LoVo (cell line): ENCODE measurements at places on chromosomes 5 and 9.

GRCh38 chr9:97362777-97363545, 48.9 kb upstream of the TDRD7 start:
- no peak for DNase-seq

DNA sequence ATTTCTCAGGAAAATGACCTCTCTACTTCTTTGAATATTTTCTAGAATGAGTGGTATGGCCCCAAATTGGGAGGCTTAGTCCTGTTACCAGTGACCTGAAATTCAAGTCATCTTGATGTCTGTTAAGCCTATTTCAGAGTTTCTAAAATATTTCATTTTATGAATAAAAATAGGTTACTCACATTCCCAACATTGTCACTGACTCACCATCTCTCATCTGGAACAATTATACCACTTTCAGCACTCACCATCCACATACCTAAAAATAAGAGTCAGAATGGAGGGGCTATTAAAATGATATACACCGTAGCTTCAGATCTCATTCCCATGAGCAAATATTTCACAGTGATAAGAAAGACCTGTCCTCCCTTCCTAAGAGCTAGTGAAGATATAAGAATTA, 71.8 kb downstream of the KIAA1958 start:
- DNase-seq: no peak

DNA sequence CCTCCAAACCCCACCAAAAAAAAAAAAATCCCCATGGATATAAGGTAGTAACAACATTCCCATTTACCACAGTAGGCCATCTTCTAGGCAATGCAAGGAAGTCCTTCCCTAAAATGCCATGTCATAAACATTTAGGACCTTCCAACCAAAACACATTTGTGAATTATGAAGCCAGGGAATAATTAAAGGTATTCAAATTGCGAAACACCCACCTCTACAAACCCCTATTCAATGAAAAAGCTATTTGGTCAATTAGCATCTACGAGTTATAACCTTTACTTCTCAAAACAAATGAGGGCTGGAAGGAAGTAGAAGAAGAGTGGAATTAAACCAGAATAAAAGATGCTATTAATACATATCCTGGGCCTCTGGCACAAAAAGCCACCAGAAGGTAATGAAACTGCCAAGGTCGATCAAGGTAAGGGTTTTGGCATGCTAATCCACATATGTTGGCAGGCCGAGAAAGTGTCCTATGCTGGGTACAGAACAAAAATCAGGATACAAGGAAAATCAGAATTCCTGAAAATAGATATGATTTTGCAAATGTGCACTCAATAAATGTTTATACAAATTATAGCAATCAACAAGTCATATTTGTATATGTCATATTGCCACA, 47.7 kb downstream of the MTMR12 start:
- no peak for DNase-seq

GRCh38 chr5:98698359-98698758, 75.1 kb upstream of the RGMB start:
- DNase-seq: no peak

- DNase-seq: no peak
Observed at GRCh38 chr9:82367016-82367415, 378.4 kb downstream of the SPATA31D1 start.

DNA sequence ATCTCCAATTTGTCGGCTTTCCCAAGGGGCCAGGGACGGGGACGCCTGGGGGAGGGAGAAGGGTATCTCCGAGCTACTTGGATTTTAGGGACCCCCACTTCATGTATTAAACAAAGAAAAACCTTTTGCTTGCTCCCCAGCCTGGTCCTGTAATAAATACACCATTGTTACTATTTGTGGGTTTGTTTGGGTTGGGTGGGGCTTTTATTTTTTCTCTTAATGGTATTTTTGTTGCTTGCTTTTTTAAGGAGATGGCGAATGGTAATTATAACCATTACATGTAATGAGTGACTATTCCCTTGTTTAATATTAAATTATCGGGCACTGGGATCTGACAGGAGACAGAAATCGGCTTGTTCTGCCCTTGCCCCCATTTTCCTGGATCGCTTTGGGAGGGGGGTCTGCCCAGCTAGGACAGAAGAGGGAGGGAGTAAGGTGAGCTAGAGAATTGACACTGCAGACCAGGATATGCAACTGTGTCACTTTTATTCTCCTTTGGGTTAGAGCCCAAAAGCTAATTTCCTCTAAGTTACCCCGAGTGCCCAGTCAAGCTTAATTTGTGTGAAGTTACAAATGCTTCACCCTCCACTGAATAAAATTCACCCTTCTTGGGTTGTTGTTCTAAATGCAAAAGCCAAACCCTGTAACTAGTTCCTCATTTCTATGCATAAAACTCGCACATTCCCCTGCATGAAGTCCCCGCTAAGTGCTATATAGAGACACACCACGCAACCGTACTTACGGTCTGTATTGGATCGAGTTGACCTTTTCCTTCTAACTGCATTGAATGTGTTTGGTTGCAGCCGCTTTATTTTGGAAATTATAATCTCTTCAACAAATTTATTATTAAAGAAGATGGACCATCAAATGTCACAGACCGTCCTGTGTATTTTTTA, 1.6 kb upstream of the ZNF608 start:
- DNase-seq: no peak

DNA sequence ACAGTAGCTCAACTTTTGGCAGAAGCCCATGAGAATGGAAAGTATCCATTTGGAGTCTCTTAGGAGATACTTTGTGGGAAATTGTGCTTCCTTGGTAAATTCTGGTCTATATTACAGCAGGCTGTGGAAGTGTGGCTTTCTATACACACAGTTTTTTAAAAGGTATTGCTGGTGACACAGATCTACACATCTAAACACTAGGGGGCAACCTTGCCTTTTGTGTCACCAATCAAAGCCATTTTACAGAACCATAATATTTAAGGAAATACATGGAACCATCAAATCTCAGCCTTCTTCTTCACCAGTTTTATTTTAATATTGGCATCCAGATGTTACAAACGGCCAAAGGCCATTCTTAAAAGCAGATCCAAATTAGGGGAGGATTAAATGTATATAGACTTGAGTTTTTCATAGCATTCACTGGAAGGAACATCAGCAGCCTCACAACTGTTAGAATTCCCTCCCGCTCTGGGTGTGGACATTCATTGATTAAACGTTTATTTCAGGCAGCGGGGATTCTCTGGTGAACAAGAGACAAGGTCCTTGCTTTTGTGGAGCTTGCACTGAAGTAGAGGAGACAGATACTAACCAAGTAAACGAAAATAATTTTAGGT, 132.4 kb upstream of the EPB41L4A start:
- DNase-seq: peak; percentile 77

GRCh38 chr5:24643880-24644279, 898 bp downstream of the CDH10 start:
- no peak for DNase-seq

- no peak for DNase-seq
Observed at GRCh38 chr9:133552236-133552635, 17.7 kb downstream of the ADAMTSL2 start.
